ENCODE measurements at places on chromosomes 7 and 10. TPM values are rescaled to one million over a fixed set of nuclear protein-coding genes. Genes with fewer than 3 reads are reported as not detected.

DNA sequence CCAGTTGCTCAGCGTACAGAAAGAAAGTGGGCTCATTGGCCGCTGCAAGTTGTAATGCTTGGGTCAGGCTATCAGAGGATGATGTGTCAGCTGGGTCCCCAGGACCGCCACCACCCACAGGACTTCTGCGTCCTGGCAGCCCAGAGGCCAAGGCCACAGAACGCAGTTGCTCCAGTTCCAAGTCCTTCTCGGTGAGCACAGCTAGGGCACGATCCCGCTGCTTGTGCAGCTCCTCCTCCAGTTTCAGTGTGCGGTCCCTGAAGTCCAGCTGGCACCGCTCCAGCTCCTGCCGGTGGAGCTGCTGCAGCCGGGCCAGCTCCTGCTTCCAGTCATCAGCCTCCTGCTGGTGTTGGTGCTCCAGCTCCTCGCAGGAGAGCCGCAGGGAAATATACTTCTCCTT lies 3.0 kb downstream of the GCC1 start:
- no peak for DNase-seq
- H3K27ac ChIP-seq, result no peak overlapping the region

DNA sequence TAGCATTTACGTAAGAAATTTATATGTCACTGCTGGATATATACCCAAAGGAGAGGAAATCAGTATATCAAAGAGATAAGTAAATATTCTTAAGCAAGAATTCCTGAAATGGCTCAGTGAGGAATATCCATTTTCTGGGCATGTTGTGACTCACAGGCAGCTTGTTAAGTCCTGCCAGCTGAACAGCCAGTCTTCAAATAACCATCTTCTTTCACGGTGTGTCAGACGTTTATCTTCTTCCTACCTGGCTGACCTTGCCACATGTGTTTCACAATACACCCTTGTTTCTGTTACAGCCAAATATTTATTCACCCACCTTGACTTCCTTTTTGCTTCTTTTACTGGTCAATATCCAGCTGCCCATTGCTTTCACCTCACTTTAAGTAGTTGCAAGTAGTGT lies 648.1 kb downstream of the ANKRD7 start:
- H3K4me1 ChIP-seq, result no peaks in the 10 kb centered on the region
- H3K4me3 ChIP-seq, result no peak overlapping the region
- no peak for DNase-seq
- H3K36me3 ChIP-seq, result no peaks in the 10 kb centered on the region
- no peak overlapping the region for H3K27ac ChIP-seq
- H3K27me3 ChIP-seq, result no peaks in the 10 kb centered on the region

DNA sequence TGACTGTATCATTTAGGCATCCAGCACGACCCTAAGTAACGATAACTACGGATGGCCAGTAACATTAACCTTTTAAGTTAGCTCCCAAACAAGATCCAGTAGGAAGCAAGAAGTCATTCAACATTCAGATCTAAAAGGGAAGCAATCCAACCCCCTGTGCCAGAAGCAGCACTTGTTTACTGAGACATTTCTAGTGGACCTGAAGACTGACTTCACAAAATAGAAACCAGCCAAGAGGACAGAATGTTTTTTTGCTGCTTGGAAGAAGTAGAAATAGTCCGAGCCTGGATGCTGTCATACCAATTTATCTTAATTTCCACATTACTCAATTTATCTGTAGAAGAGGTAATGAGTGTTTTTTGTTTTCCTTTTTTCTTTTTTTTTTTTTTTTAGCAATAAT lies 88.0 kb upstream of the CTTNBP2 start:
- DNase-seq, result no peak
- no peaks in the 10 kb centered on the region for H3K4me1 ChIP-seq
- H3K27ac ChIP-seq, result no peak overlapping the region
- H3K36me3 ChIP-seq, result no peaks in the 10 kb centered on the region

Gene TWIST1
- 47.8 TPM for total RNA-seq

- no peaks in the 10 kb centered on the region for H3K4me1 ChIP-seq
- no peak overlapping the region for H3K27ac ChIP-seq
- no peak for DNase-seq
- no peaks in the 10 kb centered on the region for H3K36me3 ChIP-seq
- no peak overlapping the region for H3K4me3 ChIP-seq
- no peaks in the 10 kb centered on the region for H3K27me3 ChIP-seq
Observed at GRCh38 chr7:105958012-105958411, 5.1 kb upstream of the CDHR3 start.

Gene AGAP9
- 3.7 TPM for total RNA-seq

DNA sequence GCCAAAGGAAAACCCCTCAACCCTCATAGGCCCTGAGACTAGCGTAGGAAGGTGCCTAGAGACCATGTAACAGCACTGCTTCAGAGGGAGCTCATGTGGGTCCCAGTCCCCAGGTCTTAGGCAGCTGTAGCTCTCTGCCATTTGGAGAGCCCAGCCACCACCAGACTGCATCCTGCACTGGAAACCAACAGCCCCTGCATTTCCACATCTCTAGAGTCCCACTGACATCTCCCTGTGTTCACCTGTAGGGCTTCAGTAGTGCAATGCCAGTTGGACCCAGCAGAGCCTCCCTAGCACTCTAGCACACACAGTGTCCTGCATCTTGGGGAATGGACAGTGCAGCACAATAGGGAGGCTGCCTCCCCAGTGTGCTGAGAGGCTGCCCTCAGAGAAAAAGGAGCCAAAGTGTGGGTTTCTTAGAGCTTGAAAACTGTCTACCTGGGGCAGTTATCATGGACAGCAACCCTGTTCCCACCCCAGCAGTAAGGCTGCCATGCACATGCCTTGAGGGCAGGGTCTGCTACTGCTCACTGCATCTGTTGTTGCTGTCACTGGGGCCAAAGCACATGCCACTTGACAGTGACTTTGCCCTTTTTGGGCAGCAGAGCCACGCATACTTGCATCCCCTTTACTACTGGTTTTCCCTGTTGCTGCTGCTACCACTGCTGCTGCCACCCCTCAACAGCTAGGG lies 46.7 kb upstream of the ANTXRL start:
- H3K27me3 ChIP-seq, result no peaks in the 10 kb centered on the region
- H3K4me1 ChIP-seq, result peaks cover 11% of the 10 kb centered on the region
- H3K36me3 ChIP-seq, result no peaks in the 10 kb centered on the region
- H3K4me3 ChIP-seq, result no peak overlapping the region

Gene DUS4L
- total RNA-seq, result 2.5 TPM

Gene GIMAP8
- not detected for total RNA-seq

DNA sequence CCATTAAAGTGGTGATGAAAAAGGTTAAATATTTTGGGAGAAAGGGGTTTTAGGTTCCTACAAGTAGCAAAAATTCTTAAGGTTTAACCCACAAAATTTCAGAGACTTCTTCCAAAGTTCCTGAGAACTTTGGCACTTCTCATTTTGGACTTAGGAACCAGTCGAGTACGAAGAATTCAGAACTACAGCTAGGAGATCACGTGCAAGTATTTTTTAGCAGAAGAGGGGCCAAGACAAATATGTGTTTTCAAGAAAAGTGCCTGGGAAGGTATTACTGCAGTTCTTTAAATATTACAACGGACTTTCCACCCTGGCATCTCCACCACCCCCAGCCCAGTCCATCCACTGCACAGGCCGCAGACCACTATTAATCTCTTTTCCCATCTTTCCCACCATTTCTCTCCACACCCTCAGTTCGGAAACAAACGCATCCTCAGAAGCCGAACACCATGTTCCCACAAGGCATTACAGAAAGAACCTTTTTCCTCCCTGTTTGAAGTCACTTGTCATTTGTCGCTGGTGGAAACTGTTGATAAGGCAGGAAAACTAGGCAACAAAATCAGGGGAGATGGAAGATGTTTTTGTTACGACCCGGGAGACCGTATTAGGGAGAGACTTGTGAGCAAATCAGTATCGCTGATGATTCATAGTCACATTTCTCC lies 7.1 kb downstream of the INHBA start:
- H3K4me3 ChIP-seq, result peak overlapping the region; percentile 77
- peak overlapping the region; percentile 86 for H3K27ac ChIP-seq
- no peaks in the 10 kb centered on the region for H3K27me3 ChIP-seq
- no peak for DNase-seq

GRCh38 chr7:27053153-27053552 lies 42.6 kb downstream of the HOXA1 start:
- DNase-seq, result no peak
- no peak overlapping the region for H3K27ac ChIP-seq
- H3K36me3 ChIP-seq, result no peaks in the 10 kb centered on the region
- H3K4me3 ChIP-seq, result no peak overlapping the region
- 0 out of 2 replicates have a peak, but pooled peaks cover 5% of the 10 kb centered on the region for H3K4me1 ChIP-seq
- no peaks in the 10 kb centered on the region for H3K27me3 ChIP-seq

DNA sequence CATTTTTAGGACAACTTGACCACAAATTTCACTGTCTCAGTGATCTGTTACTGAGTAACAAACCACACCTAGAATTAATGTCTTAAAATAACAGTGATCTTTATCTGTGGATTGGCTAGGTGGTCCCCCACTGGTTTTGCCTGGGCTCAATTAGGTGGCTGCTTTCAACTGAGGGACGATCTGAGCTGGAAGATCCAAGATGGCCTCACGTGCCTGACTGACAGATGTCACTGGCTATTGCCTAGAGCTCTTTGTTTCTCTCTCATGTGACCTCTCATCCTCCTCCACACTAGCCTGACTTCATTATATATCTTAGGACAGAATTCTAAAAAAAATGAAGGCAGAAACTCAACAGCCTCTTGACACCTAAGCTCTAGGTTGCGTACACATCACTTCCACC lies 59.7 kb downstream of the HACD1 start:
- no peaks in the 10 kb centered on the region for H3K36me3 ChIP-seq
- H3K27ac ChIP-seq, result no peak overlapping the region
- DNase-seq, result no peak
- no peaks in the 10 kb centered on the region for H3K27me3 ChIP-seq

- no peak for DNase-seq
- H3K27me3 ChIP-seq, result no peaks in the 10 kb centered on the region
- no peaks in the 10 kb centered on the region for H3K4me1 ChIP-seq
- no peaks in the 10 kb centered on the region for H3K36me3 ChIP-seq
- no peak overlapping the region for H3K4me3 ChIP-seq
Observed at GRCh38 chr10:132310701-132311337, 3.1 kb upstream of the STK32C start.

- no peak overlapping the region for H3K27ac ChIP-seq
- peak; percentile 42 for DNase-seq
- H3K4me3 ChIP-seq, result no peak overlapping the region
- peaks cover 6% of the 10 kb centered on the region for H3K4me1 ChIP-seq
Observed at GRCh38 chr10:117933036-117933435, 113.7 kb downstream of the RAB11FIP2 start.

GRCh38 chr7:836429-836828 lies 4.2 kb downstream of the SUN1 start:
- no peaks in the 10 kb centered on the region for H3K36me3 ChIP-seq
- H3K27me3 ChIP-seq, result no peaks in the 10 kb centered on the region
- peaks cover 21% of the 10 kb centered on the region for H3K4me1 ChIP-seq
- DNase-seq, result peak; percentile 75

- peaks cover 28% of the 10 kb centered on the region for H3K27me3 ChIP-seq
- DNase-seq, result no peak
- no peak overlapping the region for H3K27ac ChIP-seq
- no peaks in the 10 kb centered on the region for H3K4me1 ChIP-seq
Observed at GRCh38 chr10:48958598-48959190, 19.1 kb upstream of the LRRC18 start.

Gene IKZF1
- total RNA-seq, result not detected

- no peak for DNase-seq
- H3K4me3 ChIP-seq, result no peak overlapping the region
- H3K27ac ChIP-seq, result no peak overlapping the region
- no peaks in the 10 kb centered on the region for H3K36me3 ChIP-seq
Observed at GRCh38 chr7:44267719-44268421, 57.5 kb downstream of the CAMK2B start.

GRCh38 chr7:112995059-112995824 lies 91.4 kb downstream of the GPR85 start:
- no peaks in the 10 kb centered on the region for H3K27me3 ChIP-seq
- H3K27ac ChIP-seq, result peak overlapping the region; percentile 93
- H3K36me3 ChIP-seq, result no peaks in the 10 kb centered on the region
- peak overlapping the region; percentile 63 for H3K4me3 ChIP-seq
- H3K4me1 ChIP-seq, result peaks cover 43% of the 10 kb centered on the region

GRCh38 chr10:103657061-103657591 lies 163.6 kb downstream of the NEURL1 start:
- H3K4me1 ChIP-seq, result peaks cover 34% of the 10 kb centered on the region
- H3K27me3 ChIP-seq, result no peaks in the 10 kb centered on the region
- 0 out of 2 replicates have a peak overlapping the region, but pooled peaks have one; percentile 93 for H3K27ac ChIP-seq
- H3K36me3 ChIP-seq, result peaks cover 32% of the 10 kb centered on the region
- H3K4me3 ChIP-seq, result no peak overlapping the region
- DNase-seq, result no peak

- H3K4me3 ChIP-seq, result no peak overlapping the region
- H3K27ac ChIP-seq, result no peak overlapping the region
- H3K27me3 ChIP-seq, result no peaks in the 10 kb centered on the region
- DNase-seq, result no peak
Observed at GRCh38 chr7:54394834-54395233, 147.3 kb upstream of the VSTM2A start.

GRCh38 chr7:149721084-149721601 lies 52.2 kb downstream of the ZNF467 start:
- no peaks in the 10 kb centered on the region for H3K36me3 ChIP-seq
- no peaks in the 10 kb centered on the region for H3K4me1 ChIP-seq
- no peak for DNase-seq
- no peak overlapping the region for H3K27ac ChIP-seq

DNA sequence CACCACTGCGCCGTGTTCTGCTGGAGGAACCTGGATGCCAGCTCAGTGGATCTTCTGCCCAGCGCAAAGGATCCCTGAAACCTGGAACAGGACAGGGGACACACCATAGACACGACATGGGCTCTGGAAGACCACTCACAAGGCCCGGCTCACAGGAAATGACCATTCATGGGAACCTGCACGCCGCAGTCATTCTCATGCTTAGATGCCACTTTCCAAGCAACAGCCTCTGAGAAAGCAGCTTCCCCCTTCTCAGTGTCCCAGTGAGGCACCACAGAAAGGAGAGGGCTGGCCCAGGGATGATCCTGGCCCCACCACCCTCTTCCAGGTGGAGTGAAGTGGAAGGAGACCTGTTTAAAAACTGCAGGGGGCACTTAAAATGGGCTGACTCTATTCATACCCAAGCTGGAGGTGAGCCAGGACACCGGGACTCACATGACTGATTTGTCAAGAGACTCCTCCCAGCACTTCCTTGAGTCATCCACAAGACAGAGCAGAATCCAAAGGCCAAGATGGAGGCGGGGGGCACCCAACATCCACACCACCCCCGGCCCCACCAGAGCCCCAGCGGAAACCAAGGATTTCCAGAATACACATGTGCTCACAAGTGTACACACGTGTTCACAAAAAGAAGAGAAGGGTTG lies 11.2 kb downstream of the CTBP2 start:
- H3K4me3 ChIP-seq, result no peak overlapping the region
- no peaks in the 10 kb centered on the region for H3K36me3 ChIP-seq
- H3K27ac ChIP-seq, result peak overlapping the region; percentile 30
- peak; percentile 90 for DNase-seq

Gene BEND7
- 5.8 TPM for total RNA-seq

Gene PPP1R9A
- not detected for total RNA-seq

Gene AGAP4
- 13.3 TPM for total RNA-seq

DNA sequence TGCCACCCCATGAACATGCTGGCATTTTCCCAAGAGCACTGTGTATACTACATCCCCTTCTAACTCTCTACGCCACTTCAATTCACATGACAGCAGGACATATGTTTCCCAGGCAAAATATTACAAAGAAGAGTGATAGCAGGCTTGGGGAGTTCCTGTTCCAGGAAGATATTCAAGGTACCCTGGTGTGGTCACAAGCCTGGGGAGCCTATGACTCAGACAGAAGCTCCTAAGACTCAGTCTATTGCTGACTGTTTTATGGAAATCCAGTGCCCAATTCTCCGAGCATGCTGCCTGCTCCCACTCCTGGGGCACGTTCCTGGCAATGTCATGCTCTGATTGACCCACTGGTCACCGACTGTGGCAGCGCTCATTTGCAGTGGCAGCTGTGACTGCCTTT lies 23.5 kb upstream of the ABLIM1 start:
- H3K4me3 ChIP-seq, result no peak overlapping the region
- no peak for DNase-seq
- no peaks in the 10 kb centered on the region for H3K36me3 ChIP-seq
- H3K27ac ChIP-seq, result no peak overlapping the region

All from GM23248 (cell line).